ENCODE measurements at places on chromosomes 11 and 22.

GRCh38 chr11:115501893-115502589 is 2.2 kb downstream of the CADM1 start:
- no peak for DNase-seq

- no peak for DNase-seq
These were observed 24.3 kb upstream of the ADSL start for GRCh38 chr22:40322021-40322420.

DNA sequence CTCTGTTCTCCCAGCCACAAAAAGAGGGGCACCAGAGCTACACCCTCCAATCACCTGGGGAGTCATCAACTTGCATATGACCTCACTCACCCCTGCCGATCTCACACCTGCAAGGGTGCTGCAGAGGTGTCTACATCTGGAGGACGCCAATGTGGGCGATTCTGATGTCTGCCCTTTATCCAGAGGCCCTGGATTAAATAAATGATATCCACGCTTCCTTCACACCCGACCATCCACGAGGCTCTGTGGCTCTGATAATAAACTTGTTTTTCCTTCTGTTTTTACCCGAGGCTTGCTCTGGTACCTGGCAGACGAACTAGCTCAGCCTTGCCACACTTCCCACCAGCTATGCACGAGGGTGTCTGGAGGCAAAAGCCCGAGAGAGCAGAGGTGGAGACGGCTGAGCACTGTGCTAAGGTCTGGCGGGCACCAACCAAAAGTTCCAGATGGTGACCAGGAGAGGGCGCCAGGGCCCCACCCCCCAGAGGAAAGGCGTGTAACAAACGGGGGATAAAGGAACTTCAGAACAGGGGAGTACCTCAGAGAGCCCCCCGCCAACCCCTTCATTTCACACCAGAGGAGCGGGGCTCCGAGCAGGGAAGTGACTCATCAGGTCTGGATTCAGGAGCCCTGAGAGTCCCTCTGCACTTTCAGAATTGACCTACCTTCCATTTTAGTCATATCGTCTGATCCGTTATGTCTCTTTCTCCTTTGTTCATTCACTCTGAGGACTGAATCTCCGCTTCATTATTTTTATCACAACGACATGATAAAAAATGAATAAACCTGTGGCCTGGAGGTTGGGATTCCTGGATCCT is 13.5 kb downstream of the SCN3B start:
- DNase-seq = peak; percentile 33

DNA sequence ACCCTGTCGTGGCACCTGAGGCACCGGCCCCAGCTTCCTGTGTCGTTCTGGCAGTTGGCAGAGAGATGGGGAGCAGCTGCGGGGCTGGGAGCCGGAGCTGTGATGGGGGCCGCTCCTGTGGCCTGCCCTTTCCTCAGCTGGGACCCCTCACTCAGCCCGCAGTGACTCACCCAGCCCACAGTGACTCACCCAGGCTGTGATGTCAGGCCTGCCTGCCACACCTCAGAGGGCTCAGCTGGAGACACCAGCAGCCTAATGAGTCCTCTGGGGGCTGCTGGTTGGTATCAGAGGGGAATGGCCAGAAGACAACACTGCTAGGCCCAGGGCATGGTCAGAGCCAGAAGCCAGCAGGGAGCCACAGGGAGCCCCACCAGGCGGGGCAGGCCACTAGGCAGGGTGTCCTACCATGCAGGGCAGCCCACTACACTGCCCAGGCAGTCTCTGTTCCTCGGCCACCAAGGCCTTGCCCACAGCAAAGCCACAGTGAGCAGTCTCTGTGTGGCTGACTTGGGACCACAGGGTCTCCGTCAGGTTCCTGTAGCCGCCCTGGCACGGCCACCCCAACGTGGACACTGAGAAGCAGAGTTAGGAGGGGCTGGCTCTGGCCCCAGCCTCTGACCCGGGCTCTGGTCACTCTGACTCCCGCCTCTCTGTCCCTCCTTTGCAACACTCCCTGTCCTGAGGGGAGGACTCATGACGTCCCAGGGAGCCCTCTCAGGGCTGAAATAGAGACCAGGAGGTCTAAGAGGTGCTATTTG is 4.2 kb upstream of the FXYD2 start:
- peak; percentile 85 for DNase-seq

- no peak for DNase-seq
These were observed 35.0 kb upstream of the HIPK3 start for GRCh38 chr11:33222052-33222750.

DNA sequence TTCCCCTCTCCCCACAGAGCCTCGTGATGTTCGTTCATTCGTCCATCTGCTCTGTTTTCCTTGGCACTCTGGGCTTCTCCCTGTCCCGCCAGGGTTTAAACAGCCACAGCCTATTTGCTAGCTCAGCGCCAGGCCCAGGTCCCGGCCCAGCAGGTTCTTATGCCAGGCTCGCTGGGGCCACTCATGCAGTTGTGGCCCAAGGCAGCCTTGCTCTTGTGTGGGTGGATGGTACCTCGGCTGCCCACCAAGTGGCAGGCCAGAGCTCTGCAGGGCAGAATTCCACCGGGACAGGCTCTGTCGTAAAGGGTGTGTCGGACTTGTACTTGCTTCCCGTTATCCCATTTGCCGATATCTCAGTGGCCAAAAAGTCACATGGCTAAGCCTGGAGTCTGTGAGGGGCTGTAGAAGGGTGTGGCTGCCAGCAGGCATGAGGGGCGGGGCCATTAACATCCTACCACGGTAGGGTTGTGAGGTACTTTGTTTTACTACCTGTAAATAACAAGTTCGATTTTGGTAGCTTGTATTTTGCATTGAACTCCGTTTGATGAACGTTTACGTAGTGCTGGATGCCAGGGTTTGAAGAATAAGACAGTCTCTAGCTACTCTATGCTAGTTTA is 7.9 kb downstream of the FAM118A start:
- DNase-seq = peak; percentile 76

- DNase-seq = no peak
These were observed 145.7 kb downstream of the TTC17 start for GRCh38 chr11:43504316-43504950.

DNA sequence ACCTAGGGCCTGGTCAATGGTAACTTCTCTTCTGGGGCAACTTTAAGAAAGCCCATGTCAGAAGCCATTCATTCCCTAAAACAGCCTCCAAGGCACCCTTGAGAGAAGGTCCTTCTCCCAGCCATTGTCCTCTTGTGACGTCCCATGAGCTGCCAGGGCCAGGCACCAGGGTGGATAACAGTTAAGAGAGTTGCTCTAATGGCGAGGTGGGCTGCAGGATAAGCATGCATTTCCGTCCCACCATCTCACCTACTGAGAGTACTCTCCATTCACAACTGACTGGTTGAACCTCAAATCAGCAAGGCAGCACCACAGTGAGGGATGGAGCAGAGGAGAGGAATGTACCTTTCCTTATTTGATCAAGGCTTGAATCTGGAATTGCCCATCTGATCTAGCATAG is 14.6 kb downstream of the POU2AF1 start:
- no peak for DNase-seq

GRCh38 chr11:77141034-77141433 is 13.0 kb downstream of the MYO7A start:
- DNase-seq = no peak

DNA sequence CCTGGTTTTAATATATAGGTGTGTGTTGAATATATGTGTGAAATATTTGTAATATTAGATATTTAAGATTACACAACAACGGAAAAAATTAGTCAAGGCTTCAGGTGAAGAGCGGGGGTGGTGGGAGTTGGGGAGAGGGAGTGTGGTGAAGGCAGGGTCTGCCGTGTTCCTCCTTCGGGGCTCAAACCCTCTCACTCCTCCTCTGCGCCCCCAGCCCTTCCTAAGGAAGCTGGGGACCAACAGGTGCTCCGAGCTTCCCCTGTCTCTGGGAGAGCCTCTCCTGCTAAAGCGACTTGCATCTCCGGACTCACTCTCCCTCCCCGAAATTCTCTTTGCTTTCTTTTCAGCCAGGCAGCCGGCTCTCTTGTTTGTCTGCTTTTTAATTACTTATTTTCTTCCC is 960 bp upstream of the CADM1 start:
- DNase-seq = no peak

DNA sequence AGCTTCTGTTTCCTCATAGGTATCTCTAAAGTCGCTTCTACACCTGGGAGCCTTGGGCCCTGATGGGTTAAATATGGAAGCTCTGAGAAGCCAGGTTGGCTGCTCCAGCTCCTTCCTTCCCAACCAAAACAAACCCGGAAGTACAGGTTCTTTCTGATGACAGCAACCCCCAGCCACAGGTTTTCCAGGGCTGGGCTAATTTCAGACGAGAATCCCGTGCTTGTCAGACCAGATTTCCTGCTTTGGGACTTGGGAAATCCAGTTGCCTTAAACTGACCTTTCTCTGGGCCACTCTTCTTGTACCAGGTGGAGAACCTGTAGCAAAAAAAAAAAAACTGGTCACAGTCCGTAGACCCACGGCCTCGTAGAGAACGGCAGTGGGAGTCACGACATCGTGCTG is 51.9 kb downstream of the RBX1 start:
- no peak for DNase-seq

DNA sequence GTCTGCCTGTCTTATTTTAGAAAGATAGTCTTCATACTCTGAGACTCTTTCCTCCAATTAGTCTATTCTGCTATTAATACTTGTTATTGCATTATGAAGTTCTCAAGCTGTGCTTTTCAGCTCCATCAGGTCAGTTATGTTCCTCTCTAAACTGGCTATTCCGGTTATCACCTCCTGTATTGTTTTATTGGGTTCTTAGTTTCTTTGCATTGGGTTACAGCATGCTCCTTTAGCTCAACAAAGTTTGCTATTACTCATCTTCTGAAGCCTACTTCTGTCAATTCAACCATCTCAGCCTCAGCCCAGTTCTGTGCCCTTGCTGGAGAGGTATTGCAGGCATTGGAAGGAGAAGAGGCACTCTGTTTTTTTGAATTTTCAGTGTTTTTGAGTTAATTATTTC is 21.0 kb upstream of the OR5AK2 start:
- DNase-seq = no peak

DNA sequence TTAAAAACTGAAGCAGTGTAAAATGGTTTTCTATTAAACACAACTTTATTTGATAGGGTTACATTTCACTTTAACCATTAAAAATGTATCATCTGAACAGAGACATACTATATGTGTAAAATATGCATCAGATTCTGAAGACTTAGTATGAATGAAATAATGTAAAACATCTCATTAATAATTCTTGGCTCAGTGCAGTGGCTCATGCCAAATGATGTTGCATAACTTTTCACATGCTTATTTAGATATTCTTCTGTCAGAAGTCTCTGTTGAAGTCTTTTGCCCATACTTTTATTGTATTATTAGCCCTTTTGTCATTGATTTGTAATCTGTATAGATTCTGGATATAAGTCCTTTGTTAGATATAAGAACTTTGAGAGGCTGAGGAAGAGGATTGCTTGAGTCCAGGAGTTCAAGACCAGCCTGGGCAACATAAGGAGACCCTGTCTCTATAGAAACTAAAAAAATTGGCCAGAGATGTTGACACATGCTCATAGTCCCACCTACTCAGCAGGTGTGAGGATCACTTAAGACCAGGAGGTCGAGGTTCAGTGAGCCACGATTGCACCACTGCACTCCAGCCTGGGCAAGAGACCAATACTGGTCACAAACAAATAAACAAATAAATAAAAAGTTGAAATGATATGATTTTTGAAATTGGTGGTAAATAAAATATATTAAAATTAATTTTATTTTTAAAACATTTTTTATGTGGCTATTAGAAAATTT is 73.8 kb upstream of the PARVA start:
- DNase-seq = no peak

DNA sequence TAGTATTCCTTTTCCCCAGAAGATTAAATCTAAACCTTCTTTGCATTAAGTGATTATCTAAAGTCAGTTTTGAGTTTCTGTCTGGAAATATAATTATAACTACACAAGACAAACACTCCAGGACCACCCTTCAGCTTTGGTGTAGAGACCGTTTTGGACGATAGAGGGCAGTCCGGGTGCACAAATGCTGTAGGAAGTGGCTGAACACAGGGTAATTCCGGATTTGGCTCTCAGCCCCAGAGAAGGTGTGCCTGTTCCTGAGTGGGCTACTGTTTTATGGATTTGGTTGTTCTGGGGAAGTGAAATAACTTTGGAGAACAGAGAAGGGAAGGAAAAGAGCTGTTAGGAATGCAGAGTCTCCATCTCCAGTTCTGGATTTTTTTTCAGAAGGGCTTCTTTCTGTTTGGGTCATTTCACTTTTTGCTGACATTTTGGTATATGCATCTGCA is 14.8 kb downstream of the EXT2 start:
- DNase-seq = peak; percentile 60
